ENCODE measurements at places on chromosomes 13 and 19.

DNA sequence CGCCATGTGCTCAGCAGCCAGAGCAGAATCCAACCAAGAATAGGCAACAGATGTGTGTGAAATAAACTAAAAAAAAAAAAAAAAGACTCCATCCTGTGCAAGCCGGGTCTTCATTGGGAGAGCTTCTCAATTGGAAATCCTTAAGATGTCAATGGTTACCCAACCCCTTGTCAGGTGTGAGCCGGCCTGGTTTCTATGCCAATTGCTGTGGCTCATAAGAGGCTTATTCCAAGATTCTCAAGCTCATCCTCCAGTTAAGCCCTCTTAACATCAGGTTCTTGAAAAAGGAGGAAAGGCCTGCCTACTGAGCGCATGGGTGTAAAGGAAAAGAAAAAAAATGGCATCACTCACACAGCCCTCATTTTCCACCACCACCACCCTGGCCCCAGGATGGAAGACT is 1084.6 kb downstream of the UQCRFS1 start:
- DNase-seq, result no peak

DNA sequence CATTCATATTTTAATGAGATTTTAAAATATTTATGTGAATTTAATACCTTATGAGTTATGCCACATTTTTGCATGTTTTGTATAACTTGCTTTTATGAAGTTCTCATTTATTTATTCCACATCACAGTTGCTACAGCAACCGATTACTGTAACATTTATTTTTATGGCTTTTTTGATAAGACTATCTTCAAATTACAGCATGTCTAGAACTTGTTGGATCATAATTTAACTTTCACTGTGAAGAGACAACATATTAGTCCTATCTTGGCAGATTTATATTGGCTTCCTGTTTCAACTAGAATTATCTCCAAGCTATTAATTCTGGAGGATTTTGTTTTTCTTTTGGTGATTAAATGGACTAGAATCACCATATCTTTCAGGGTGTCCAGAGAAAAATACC is 793.7 kb upstream of the SLITRK5 start:
- peak; percentile 48 for DNase-seq

GRCh38 chr13:100304229-100304628 is 215.3 kb downstream of the PCCA start:
- DNase-seq, result no peak

GRCh38 chr19:42250666-42251531 is 4.0 kb downstream of the ERF start:
- DNase-seq, result peak; percentile 39

GRCh38 chr19:827710-828321 is at the start of gene AZU1:
Gene AZU1, plus strand, starts transcription at chr19:827837. Its CDS starts 10 bp downstream, at chr19:827847.
- DNase-seq, result peak; percentile 70

- no peak for DNase-seq
Observed at GRCh38 chr13:21039097-21039800, 22.1 kb downstream of the LATS2 start.

GRCh38 chr19:5534787-5535586 is 32.8 kb downstream of the TINCR start:
- peak; percentile 21 for DNase-seq

GRCh38 chr13:35723053-35723461 is 246.6 kb upstream of the MAB21L1 start:
- DNase-seq, result no peak

DNA sequence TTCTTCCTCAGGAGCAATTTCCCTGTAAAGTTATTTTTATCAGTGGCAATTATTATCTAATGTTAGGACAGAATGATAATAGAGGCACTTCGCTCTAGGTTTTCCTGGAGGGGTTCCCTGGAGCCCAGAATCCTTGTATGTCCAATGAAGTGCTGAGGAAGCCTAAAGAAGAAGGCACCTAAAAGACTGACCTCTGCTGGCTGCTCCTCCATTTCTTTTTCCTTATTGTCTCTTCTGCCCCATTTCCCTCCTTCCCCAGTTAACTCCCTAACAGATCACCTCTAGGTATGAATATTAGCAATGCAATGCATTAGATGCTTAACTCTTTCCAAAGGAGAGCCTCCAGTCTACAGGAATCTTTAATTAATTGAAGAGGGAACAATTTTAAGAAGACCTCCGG is 985.4 kb downstream of the DIAPH3 start:
- DNase-seq, result no peak

DNA sequence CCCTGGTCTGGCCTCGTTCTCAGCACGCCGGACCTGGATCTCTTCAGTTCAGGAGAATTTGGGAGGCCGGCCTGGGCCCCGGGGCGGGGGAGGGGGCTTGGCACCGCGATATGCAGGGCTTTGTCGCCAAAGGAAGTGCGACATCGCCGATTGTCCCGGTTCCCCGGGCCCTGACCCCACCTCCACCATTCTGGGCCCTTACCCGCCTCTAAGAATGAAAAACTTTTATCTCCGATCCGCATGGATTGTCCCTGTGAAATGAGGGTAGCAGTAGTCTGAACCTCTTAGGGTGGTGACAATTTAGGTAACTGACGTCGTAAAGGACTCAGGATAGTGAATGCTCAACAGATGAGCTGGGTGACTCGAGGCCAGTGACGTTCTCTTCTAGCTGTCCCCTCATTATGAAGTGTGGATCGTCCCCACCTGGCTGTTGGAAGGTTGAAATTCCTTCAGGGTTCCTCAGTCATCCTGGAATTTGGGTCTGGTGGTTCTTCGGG is 650 bp downstream of the DDA1 start:
- no peak for DNase-seq

DNA sequence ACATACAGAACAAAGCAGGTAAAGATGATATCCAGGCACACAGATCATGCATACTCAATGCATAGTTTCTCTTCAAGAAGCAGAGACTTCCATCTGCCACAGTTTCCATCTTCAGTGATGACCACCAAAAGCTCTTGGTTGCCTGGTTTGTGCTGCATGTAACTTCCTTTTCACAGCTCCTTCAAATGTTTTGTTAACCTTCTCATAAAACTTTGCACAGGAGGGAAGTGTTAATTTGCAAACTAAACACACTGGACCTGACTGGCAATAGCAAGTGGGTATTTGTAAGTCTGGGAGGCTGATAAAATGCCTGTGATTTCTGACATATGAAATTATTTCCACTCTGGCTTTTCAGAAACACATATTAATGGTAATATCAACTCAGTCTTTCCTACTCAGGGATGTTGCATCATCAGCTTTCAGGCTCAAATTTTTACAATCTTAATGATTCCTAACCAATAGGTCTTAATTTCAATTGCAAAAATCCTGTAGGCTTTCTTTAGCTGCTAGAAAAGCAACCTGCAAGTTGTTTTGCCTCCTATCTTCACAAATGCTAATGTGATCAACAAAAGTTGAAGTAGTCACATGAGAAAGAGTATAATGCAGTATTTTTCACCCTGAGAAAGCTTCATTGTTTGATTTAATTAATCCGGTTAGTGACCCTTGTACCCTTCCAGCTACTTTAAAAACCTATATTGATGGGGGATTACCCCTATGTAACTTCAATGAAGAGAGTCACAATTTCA is 575.6 kb downstream of the DIAPH3 start:
- no peak for DNase-seq

Measured in hematopoietic multipotent progenitor cell treated with erythropoietin and hydrocortisone succinate and interleukin-3 and kit ligand, for 8 days (in vitro differentiated cells).